Stimulated activated CD8-positive, alpha-beta memory T cell treated with anti-CD3 and anti-CD28 coated beads, Interleukin-15, amount 100 ng/mL, for 4 hours (primary cell): ENCODE measurements at places on chromosomes 5 and 9.

- no peak for DNase-seq
Observed at GRCh38 chr5:18544421-18544820, 910.2 kb downstream of the TAF11L14 start.

GRCh38 chr5:149636191-149636860 lies 55.0 kb downstream of the ARHGEF37 start:
- DNase-seq = no peak

DNA sequence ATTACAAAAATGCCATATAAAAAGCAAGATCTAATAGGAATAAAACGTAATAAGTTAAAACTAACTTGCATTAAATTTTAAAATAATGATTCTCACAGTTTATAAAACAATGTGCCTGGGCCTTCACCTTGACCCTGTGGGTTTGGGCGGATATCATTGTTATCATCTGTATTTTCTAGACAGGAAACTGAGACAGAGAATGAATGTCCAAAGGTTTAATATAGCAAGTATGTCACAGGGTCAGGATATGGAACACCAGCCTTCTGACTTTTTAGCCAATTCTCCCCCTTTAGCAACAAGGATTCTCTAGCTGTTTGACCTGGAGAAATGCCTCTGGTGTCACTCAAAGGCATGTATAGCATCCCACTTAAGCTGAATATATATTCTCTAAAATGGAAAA lies 67.2 kb downstream of the ITGA1 start:
- DNase-seq = no peak

DNA sequence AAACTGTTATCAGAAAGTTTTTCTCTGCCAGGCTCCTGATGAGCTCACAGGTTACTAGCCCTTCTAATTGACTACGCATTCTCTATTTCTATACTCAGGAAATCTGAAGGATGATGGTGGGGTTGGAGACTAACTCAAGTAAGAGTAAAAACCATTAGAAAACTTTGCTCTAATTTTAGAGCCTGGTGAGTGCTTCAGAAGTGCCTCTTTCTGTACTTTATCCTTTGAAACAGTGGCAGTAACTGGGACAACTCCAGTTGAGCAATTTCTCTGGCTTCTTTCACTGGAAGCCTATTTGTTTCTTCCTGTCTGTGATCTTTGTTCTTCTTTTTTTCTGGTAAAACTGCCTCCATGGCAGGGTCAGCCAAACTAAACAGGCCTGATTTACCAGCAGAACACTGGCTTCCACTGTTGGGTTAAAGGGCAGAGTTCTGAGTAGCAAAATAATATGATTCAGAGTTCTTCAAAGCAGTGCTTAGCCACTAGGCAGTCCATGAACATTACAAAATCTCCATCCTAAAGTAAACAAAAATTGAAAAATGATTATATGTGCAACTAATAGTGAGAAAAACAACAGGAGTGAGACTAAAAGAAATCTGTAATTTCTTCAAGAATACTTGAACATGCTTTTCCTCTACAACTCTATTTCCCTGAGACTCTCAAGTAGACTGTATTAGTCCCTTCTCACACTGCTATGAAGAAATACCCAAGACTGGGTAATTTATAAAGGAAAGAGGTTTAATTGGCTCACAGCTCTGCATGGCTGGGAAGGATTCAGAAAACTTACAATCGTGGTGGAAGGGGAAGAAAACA lies 79.8 kb downstream of the MROH2B start:
- no peak for DNase-seq

- DNase-seq = no peak
Observed at GRCh38 chr5:146647656-146648199, 131.7 kb upstream of the GPR151 start.

DNA sequence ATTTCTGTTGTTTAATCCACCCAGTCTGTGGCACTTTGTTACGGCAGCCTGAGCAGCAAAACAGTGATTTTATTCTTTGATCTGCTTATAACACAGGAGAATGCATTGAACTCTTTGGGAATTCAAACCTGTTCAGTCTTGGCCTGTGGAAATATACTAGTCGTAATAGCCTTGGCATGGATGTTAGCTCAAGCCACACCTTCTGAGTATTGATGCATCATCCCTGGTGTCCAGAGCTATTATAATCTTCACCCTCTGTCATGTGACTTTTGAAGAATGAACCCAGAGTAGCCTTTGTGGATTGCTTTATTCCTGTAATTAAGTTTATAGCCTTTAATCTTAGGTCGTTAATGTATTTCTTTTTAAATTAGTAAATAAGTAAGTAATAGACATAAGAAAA lies 50.8 kb upstream of the TEX48 start:
- no peak for DNase-seq

DNA sequence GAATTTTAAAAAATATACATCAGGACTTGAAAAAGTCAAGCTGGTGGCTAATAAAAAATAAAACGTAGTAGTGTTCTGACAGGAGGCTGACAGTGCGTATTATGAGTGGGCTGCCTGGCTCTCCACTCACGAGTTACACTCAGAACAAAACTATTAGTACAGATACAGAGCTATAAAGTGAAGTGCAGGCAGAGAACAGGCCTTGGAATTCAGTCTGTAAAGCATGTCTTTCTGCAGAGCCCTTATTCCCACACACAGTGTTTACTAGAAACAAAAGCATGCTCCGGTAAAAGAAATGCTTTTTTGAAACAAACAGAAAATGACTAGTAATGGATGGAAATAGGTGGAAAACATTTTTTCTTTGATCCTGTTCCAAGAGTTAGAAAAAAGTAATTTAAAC lies 334.7 kb downstream of the DIRAS2 start:
- DNase-seq = no peak

DNA sequence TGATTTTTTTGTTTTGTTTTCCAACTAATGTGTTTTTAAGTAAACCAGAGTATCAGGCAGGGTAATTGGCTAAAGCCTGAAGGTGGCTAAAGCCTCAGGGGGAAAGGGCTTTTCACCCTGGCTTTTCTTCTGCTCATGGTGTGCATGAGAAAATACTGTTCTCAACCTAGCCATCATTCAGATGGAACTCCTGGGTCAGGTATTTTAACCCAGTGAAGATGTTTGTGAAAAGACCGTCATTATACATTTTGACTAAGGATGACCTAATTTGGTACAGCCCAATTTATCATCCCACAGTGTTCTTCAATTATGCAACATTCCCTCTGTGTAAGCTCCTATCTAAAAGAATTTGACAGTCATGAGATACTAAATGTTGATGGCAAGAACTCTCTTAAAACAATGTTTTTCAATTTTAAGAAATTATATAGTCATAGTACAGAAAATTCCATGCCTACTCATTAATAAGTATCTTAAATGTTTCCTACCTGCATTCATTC lies 209.5 kb upstream of the TARS1 start:
- no peak for DNase-seq

DNA sequence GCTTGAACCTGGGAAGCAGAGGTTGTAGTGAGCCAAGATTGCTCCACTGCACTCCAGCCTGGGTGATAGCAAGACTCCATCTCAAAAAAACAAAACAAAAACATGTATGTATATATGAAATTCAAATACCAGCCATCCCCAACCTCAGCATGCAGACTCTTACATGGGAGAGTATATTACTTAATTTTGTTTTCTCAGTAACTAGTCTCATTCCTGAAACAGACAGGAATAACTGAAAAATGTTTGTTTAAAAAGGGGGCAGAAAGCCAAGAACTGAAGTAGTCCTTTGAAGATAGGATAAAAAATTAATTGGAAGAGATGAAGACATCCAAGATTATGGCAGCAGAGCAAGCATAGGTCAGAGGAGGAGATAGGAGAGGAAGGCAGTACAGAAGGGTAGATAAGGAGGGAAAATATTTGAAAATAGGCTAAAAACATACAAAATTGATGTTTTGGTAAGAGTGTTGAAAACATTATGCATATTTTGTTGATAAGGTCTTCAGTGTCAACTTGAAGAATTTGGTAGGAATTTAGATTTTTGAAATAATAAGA lies 309.9 kb downstream of the MAT2B start:
- DNase-seq = no peak

DNA sequence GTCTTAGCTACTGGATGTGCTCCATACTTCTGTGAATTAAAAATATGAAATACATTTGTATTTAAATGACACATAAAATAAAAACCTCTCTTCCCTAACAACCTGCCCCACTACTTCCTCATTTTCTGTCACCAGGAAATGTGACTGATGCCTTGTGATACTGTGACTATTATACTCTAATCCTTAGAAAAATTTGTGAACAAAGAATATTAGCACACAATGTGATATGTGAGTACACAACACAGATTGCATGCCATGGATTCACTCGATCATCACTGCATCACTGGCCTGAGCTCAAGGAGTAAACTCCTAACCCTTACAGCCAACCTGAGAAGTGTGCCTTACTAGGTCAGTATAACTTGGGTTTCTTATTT lies 281.0 kb downstream of the EFNA5 start:
- DNase-seq = no peak

DNA sequence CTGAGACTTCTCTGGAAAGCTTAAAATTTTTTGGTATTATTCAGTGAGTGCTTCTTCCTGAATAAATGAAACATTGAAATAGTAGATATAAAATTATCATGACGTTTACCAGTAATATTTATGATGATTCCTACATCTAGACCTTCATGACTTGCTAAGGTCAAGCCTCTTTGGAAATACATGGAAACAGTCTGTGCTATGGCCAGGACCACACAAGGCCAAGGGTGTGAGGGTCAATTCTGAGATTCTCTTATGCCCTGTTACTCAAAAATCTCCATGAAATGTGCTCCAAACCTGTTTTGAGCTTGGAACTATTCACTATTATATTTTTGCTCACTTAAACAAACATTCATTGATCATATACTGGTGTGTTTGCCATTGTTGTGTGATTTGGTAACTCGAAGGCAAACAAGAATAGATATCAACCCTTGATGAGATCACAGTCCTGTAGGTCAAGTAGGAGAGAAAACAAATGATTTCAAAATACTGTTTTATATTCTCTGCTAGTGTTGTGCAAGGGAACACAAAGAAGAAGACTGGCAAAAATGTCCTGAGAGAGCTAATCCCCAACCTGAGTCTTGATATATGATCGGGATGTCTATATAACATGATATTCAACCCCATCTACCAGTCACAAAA lies 1254.9 kb upstream of the DMAC1 start:
- DNase-seq = no peak

DNA sequence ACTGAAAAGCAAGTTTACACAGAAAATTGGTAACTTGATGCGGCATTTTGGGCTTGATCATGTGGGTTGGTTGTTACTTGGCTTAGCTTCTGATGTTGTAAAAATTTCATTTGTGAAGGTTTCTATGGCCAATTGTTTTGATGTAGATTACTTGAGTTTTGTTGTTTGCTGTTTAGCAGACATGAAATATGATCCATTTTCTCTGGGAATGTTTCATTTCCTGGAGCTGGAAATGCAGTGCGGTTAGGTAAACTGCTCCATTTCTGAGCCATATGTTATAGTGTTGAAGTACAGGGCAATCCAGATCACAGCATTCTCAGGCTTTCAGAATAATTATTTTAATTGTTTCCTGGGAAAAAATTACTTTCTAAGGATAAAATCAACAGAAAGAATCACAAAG lies 396.9 kb downstream of the ENC1 start:
- no peak for DNase-seq

- DNase-seq = no peak
Observed at GRCh38 chr5:67263656-67264408, 67.2 kb upstream of the CD180 start.

DNA sequence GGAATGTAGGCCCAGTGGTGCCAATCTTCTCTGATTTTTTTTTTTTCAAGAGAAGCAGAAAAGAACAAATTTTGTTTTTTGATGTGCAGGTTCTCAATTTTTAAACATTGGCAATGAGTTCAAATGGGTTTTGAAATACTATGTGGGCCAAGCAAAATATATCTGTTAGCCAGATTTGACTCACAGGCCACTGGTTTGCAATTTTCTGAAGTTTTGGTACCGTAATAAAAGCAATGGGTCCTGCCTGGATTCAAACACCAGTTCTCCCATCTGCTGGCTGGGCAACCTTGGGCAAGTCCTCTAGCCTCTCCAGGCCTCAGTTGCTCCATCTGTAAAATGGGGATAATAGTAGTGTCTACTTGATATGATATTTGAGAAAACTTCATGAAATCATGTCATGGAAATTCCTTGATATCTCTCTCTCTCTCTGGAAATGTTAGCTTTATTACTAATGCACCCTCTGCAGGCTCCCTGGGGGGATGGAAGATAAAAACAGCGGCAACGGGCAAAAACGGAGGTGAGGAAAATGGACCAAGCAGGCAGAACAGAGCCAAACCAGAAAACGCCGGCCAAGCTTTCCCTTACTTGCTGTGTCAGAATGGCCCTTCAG lies 63.4 kb downstream of the SMIM23 start:
- no peak for DNase-seq

- no peak for DNase-seq
Observed at GRCh38 chr5:72252574-72253155, 67.4 kb downstream of the MRPS27 start.

DNA sequence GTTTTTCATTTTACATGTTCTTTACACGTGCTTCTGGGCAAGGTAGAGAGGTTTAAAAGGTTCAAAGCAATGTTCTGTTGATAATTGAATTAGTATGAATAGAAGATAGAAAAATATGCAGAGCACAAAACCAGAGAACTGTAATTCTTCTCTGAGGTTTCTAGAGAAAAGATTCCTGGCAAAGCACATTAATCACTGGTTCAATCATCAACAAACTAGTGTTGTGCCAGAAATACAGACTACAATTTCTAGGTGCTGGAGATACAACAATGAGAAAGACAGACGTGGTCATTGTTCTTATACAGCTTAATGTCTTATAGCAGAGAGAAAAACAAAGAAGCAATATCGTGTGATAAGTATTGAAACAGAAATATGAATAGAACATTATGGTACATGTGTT lies 25.5 kb downstream of the MEGF9 start:
- no peak for DNase-seq

GRCh38 chr5:170483701-170484458 lies 19.9 kb upstream of the KCNIP1 start:
- no peak for DNase-seq

GRCh38 chr9:35691757-35692301 lies 2.1 kb upstream of the TPM2 start:
- DNase-seq = no peak

DNA sequence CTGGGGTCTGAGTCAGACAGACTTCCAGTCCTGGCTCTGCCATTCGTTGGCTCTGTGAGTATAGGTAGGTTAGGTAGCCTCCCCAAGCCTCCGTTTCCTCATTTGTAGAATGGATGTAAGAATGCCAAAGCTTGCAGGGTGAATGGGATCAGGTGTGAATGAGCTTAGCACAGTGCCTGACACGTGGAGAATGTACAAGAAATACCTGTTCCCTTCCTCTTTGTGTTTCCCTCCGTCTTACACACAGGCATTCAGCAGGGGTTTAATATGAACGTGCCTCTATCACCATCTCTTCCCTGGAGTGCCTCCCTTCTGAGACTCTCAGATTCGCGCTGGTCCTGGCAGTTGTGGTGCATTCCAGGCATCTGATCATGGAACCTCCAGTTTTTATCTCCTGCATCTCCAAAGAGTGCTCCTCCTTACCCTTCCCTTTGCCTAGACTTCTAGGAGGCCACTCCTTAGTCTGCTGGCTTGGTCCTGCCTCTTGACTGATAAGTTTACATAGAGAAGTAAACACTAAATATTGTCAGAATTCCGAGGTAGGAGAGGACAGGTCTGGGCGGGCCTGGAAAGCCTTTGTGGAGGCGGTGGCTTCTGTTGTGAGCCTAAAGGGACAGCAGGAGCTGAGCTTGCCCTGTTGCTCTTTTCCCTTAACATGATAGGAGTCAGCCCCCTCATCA lies 199.4 kb downstream of the AOPEP start:
- no peak for DNase-seq

GRCh38 chr5:94407023-94407422 lies 211.4 kb downstream of the KIAA0825 start:
- DNase-seq = no peak
